ENCODE measurements at places on chromosomes 1 and 21.

- DNase-seq: no peak
Observed at GRCh38 chr1:3290915-3291314, 163.6 kb upstream of the ARHGEF16 start.

DNA sequence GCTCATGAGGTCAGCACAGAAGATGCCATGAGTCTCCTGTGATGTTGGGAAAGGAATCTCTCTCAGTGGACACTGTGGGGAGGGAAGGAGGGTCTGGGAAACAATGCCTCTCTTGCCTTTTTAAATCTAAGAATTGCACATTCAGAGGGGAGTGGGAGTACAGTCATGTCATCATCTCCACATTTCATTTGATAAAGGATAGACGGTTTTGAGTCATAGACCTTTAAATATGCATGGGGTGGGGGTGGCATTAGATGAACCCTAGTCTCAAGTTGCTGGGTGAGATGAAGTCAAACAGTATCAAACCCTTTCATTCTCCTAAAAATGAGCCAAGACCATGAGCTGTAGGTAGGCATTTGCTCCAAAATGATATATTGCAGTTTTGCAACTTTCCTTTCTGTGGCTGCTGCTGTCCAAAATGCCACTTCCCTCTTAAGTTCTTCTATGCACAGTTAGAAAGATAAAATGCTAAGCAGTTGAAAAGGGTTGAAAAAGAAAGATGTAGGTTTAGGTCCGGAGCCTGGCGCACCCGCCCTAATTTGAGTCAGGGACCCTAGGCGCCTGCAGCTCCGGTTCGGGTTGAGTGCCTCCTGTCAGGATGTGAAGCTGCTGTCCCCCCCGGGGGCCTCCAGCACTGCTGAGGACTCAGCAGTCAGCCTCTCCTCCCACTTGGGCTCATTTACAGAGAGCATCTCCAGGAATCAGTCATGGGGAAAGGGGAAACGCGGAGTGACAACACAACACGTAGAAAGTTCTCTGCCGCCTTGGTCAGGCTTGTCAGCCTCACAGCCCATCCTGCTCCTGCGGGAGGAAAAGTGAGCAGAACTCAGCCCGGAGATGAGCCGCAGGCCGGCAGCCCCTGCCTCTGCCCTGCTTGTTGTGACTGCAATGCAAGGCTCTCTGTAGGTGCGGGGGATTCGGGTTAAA, 479.3 kb upstream of the RUNX1 start:
- DNase-seq: peak; percentile 59

DNA sequence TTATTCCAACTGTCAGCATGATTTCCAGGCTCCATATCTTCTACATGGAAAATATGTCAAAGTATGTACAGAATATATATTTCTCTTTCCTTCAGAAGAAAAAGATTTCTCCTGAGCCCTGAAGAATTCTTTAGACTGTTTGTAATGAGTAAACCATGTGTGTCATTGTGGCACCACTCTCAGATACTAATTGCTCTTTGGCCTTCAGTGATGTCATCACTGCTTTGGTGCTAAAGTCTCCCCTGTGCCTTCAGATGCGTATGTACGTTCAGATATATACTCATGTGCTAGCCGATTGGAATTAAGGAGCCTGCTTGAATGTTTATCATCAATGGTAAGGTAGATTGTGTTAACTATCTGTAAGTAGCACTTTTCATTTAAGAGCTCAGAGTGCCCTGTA, 20.6 kb upstream of the NBL1 start:
- no peak for DNase-seq

GRCh38 chr1:47784497-47784822, 212.7 kb downstream of the TRABD2B start:
- no peak for DNase-seq
